ENCODE measurements at places on chromosomes 5 and 9.
A peak's percentile ranks its signal among the peaks of the same experiment; 100 is the strongest.

GRCh38 chr5:15695215-15695731 lies 195.3 kb downstream of the FBXL7 start:
- DNase-seq, result peak; percentile 42

DNA sequence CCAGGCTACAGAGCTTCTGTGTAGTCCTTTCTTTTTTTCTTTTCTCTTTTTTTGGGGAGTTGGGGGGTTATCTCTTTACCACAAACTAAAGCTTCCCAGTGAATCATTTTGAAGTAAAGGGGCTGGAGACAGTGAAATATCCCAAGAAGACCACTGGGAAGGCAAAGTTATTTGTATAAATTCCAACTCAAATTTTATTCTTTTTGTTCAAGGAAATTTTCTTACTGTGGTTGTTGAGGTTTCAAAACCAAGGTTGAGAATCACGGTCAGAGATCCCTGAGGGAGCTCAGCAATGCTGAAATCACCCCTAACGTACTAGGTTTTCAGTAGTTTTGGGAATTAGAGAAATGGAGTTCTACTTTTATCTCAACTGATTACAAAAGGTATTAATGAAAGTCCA lies 175.7 kb downstream of the ARHGEF28 start:
- DNase-seq, result no peak

- peak; percentile 56 for DNase-seq
Observed at GRCh38 chr9:3436629-3437420, 89.0 kb downstream of the RFX3 start.

DNA sequence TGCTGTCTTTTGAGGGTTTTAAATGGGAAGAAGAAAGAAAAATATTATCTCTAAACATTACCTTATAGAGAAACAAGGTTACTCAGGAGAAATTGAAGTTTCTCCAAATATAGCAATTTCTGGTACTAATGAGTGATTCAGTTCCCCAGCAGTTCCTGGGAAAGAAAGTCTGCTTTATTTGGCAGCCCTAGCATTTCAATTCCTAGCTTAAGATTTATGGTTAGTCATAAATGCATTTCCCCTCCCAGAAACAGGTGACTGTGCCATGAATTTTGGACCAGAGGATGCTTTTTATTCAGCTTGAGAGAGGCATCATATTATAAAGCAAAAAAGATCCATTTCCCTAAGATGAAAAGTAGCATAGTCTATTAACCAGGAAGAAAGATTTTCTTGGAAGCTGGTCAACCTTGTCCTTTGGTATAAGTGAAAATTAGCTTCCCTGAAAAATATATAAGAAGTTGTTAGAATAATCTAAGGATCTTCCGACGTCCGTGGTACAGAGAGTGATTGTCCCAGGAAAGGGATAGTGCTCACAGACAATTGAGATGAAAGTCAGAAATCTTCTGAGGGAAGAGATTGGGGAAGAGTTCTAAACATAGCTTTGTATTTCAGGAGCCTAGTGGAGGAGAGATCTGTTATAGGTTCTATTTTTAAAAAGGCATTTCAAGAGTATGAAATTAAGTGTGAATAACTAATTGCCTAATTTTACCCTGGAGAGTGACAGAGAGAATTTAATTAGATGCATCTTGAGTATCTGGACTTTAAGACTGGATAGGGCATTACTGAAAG lies 164.9 kb downstream of the ESM1 start:
- DNase-seq, result peak; percentile 50

DNA sequence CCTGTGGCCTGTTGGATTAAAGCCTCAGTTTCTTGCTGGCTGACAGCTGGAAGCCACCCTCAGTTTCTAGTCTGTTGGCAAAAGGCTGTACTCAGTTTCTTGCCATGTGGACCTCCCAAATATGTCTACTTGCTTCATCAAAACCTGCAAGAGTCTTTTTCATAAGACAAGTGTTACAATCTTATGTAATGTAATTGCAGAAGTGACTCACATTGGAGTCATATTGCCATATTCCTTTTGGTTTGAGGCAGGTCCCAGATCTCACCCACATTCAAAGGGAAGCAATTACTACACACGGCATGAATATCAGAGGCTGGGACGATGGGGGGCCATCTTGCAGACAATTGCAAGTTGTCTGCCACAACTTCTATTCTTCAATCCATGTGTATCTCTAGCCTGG lies 286.7 kb upstream of the IL12B start:
- DNase-seq, result peak; percentile 24

Data from fibroblast of pulmonary artery (primary cell).